Lung (tissue), 17 donors: ENCODE measurements at places on chromosomes 16 and 17. TPM values are rescaled to one million over a fixed set of nuclear protein-coding genes. Genes with fewer than 3 reads are reported as not detected.

The MPP2 gene
- polyA plus RNA-seq: 0.24 TPM

The TMEM98 gene
- polyA plus RNA-seq: 28.4 TPM

The RNF227 gene
- 6.0 TPM for polyA plus RNA-seq

The TLCD3A gene
- polyA plus RNA-seq: 10.0 TPM

The PRR35 gene
- polyA plus RNA-seq: not detected

The SRCAP gene
- polyA plus RNA-seq: 13.4 TPM

The DPEP3 gene
- not detected for polyA plus RNA-seq

The USP22 gene
- 55.8 TPM for polyA plus RNA-seq

The DRC3 gene
- polyA plus RNA-seq: 7.2 TPM

The ARL4D gene
- polyA plus RNA-seq: 16.2 TPM

The GAST gene
- polyA plus RNA-seq: not detected

The MMP15 gene
- polyA plus RNA-seq: 19.5 TPM

The SCNN1B gene
- 41.2 TPM for polyA plus RNA-seq

The PRR29 gene
- 8.0 TPM for polyA plus RNA-seq

The CACNG3 gene
- polyA plus RNA-seq: not detected

The TLCD3B gene
- polyA plus RNA-seq: not detected

The MILR1 gene
- 36.3 TPM for polyA plus RNA-seq

The IGF2BP1 gene
- polyA plus RNA-seq: 0.10 TPM

The VAC14 gene
- polyA plus RNA-seq: 47.2 TPM

The ANKRD40CL gene
- not detected for polyA plus RNA-seq

The NPIPA3 gene
- 0.22 TPM for polyA plus RNA-seq

The CIBAR2 gene
- 11.8 TPM for polyA plus RNA-seq

The TMEM235 gene
- not detected for polyA plus RNA-seq

The AGRP gene
- 0.97 TPM for polyA plus RNA-seq

The LDHD gene
- polyA plus RNA-seq: 4.3 TPM

The USP6 gene
- 0.05 TPM for polyA plus RNA-seq

The HAP1 gene
- polyA plus RNA-seq: 0.57 TPM

The CCL5 gene
- polyA plus RNA-seq: 15.3 TPM

The DPEP1 gene
- polyA plus RNA-seq: 0.65 TPM

The OSGIN1 gene
- 17.9 TPM for polyA plus RNA-seq

The TNK1 gene
- polyA plus RNA-seq: 6.0 TPM

The LGALS9B gene
- 0.39 TPM for polyA plus RNA-seq

The TMEM238L gene
- not detected for polyA plus RNA-seq

The PMFBP1 gene
- 0.62 TPM for polyA plus RNA-seq

The NDUFB10 gene
- 187 TPM for polyA plus RNA-seq

The SNAI3 gene
- polyA plus RNA-seq: 3.8 TPM

The MYBBP1A gene
- polyA plus RNA-seq: 34.2 TPM

The MYH1 gene
- polyA plus RNA-seq: 0.02 TPM

The CA5A gene
- polyA plus RNA-seq: 0.14 TPM

The PRAC1 gene
- polyA plus RNA-seq: not detected

The RPRML gene
- polyA plus RNA-seq: not detected

The ARL16 gene
- polyA plus RNA-seq: 59.5 TPM

The NPIPA7 gene
- 9.3 TPM for polyA plus RNA-seq

The KRT24 gene
- 0.05 TPM for polyA plus RNA-seq

The MYH8 gene
- polyA plus RNA-seq: not detected

The NACA2 gene
- polyA plus RNA-seq: not detected

The PRKCB gene
- 2.5 TPM for polyA plus RNA-seq

The ABCA8 gene
- 5.1 TPM for polyA plus RNA-seq

The NXPH3 gene
- polyA plus RNA-seq: 1.1 TPM

The DHRS7C gene
- polyA plus RNA-seq: not detected

The ITGAL gene
- polyA plus RNA-seq: 32.8 TPM
